Cardiac septum (tissue), 1 donor: ENCODE measurements at places on chromosomes 5 and 9. TPM values are rescaled to one million over a fixed set of nuclear protein-coding genes. Genes with fewer than 3 reads are reported as not detected.

- DNase-seq: no peak
Measured at GRCh38 chr5:143933451-143933850, 121.5 kb downstream of the HMHB1 start.

GRCh38 chr5:30802961-30803705 is 390.4 kb upstream of the CDH6 start:
- DNase-seq: no peak

DNA sequence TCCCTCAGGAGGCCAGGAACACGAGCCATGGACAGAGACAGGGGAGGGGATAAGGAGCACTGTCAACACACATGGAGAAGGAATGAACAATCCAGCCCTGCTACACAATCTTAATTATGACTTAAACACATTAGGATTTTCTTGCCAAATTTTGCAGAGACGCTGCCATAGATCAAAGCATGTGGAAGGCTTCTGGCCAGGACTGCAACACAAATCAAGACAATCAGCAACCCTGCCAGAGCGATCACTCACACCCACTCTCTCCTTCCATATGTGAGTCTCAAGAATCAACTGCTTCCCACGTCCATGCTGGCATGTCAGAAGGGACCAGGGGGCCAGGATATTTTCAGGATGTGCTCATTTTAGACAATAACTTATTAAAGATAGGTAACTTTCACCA is 85.6 kb downstream of the ROR2 start:
- DNase-seq: no peak

- no peak for DNase-seq
Measured at GRCh38 chr9:68643901-68644809, 60.9 kb upstream of the PIP5K1B start.

- DNase-seq: no peak
Measured at GRCh38 chr9:129497005-129497812, 123.7 kb downstream of the C9orf50 start.

DNA sequence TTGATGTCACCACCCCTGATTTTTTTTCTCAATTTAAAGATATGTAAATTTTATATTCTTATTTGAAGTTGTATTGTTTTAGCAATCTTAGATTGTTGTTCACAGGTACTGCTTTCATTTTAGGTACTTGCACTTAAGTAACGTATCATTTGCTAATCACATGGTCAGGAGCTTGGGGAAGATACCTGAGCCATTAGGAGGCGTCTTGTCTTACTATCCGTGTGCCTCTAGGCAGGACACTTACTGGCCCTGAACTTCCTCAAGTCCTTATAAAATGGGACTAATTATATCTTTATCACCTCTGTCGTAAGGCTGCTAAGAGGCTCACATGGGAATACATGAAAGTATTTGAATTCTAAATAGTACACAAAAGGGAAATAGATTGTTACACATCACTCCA is 18.5 kb downstream of the ZSWIM6 start:
- no peak for DNase-seq

- no peak for DNase-seq
Measured at GRCh38 chr5:148208226-148208625, 5.4 kb downstream of the SPINK6 start.

- no peak for DNase-seq
Measured at GRCh38 chr5:143664623-143665022, 147.3 kb upstream of the HMHB1 start.

DNA sequence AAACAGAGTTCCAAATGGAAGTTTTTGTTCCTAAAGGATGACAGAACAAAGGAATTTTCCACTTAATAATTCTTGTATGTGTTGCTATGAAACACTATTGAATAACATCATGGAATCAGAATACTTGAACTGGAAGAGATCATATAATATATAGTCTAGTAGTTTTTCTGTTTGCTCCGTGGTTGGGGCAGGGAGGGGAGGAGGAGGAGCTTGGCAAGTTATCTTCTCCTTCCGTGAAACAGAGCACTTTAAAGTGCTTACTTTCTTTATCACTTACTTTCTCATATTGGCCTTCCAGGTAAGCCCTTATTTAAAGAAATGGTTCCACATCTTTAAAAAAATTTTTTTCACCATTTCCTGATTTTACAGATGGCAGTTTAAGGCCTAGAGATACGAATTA is 165.9 kb upstream of the TLX3 start:
- no peak for DNase-seq

GRCh38 chr5:153755913-153756500 is 265.5 kb downstream of the GRIA1 start:
- DNase-seq: no peak

DNA sequence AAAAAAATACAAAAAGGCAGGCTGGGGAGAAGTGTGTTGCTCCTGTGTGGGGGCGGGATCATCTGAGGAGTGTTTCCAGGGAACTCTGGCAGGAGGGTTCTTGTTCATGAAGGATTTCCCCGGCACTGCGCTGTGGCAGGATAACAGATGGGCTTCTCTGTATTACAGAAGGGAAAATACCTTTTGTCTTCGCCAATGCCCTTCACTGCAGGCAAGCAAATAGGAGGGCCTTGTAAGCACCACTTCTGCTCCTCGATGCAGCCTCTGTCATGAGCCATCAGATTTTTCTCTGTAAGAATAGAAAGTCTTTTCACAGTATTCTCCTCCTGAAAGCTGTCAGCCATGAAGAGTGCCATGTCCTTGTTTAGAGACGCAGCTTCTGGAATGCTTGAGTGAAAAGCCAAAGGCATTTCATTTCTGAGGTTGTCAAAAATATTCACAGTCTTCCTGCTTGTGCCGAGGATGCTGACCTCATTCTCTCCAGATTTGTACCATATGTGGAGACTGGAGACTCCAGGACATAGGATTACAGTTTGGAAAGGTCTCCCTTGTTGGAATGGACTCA is 294.0 kb downstream of the YTHDC2 start:
- no peak for DNase-seq

- DNase-seq: no peak
Measured at GRCh38 chr5:168072665-168073064, 218.8 kb upstream of the WWC1 start.

DNA sequence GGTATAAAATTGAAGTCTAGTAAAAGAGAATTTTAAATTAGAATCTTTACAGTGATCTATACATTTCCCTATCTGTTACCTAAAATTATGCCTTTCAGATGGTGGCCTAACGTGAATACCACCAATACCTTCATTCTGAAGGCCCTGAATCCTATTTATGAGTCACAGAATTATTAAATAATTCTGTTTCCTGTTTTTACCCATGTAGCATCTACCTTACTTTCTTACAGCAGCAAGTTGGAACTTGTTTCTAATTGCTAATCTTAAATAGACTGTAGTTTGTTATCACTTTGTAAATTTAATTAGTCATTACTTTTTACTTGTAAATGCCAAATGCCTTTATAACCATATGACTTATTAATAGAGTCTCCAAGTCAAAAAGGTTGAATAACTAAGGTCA is 135.0 kb downstream of the PDE4D start:
- no peak for DNase-seq

GRCh38 chr5:154015071-154015693 is 23.5 kb downstream of the FAM114A2 start:
- no peak for DNase-seq

Gene ARHGEF37
- total RNA-seq: 15.8 TPM

Gene OR1Q1
- total RNA-seq: not detected

Gene TMEM215
- not detected for total RNA-seq

Gene TBC1D9B
- total RNA-seq: 41.3 TPM

Gene CAMK2A
- 22.7 TPM for total RNA-seq

Gene SLC25A2
- not detected for total RNA-seq

Gene GADD45G
- total RNA-seq: 29.6 TPM
